ENCODE measurements at places on chromosomes 1 and 21.

- H3K4me3 ChIP-seq: no peak overlapping the region
- no peaks in the 10 kb centered on the region for H3K4me1 ChIP-seq
- no peaks in the 10 kb centered on the region for H3K27me3 ChIP-seq
- no peaks in the 10 kb centered on the region for H3K36me3 ChIP-seq
- no peak for DNase-seq
- H3K27ac ChIP-seq: no peak overlapping the region
Observed at GRCh38 chr1:186792870-186793581, 35.7 kb upstream of the PLA2G4A start.

DNA sequence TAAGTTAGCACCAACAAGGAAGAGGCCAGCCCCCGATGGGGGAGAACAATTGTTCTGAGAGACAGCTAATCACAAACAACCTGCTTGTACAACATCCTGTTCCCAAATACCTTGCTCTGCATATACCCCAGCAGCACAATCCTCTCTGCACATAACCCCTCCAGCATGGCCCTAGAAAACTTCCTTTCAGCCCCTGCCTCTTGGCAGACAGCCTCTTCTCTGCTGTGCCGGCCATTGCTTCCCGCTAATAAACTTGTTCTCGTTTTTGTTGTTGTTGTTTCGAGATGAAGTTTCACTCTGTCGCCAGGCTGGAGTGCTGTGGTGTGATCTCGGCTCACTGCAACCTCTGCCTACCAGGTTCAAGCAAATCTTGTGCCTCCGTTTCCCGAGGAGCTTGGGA lies 392.7 kb downstream of the SMYD3 start:
- H3K4me1 ChIP-seq: no peaks in the 10 kb centered on the region
- no peaks in the 10 kb centered on the region for H3K27me3 ChIP-seq
- no peaks in the 10 kb centered on the region for H3K36me3 ChIP-seq
- H3K27ac ChIP-seq: no peak overlapping the region
- DNase-seq: no peak

DNA sequence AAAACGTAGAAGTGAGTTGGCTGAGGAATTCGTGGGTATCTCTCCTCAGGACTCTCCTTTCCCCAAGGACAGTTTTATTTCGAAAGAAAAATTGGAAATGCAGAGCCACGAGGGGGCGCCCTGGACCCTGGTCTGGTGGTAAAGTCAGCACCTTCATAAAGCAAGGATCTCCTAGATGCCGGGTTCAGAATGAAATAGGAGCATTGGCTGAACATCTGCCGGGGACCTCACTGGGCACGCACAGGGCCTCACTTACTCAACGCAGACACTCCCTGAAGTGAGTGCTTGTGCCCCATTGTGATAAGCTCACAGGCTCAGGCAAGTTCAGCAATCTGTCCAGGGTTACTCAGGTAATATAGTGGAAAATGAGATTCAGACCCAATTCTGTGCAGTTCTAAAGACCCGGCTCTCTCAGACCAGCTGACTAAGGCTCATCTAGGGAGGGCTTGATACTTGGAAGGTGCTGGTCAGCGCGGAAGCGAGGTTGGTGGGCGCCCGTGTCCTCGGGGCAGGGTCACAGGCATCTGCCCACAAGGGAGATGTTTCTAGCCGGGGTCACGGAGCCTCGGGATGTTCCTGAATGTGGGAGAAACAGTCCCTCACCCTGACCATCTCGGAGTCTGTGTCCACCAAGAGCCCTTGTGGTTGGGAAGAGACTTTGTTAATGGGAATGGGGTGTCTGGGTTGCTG lies 55.7 kb upstream of the ETV3 start:
- peaks cover 18% of the 10 kb centered on the region for H3K27me3 ChIP-seq
- DNase-seq: peak; percentile 47
- H3K4me3 ChIP-seq: no peak overlapping the region
- peaks cover 16% of the 10 kb centered on the region for H3K4me1 ChIP-seq

DNA sequence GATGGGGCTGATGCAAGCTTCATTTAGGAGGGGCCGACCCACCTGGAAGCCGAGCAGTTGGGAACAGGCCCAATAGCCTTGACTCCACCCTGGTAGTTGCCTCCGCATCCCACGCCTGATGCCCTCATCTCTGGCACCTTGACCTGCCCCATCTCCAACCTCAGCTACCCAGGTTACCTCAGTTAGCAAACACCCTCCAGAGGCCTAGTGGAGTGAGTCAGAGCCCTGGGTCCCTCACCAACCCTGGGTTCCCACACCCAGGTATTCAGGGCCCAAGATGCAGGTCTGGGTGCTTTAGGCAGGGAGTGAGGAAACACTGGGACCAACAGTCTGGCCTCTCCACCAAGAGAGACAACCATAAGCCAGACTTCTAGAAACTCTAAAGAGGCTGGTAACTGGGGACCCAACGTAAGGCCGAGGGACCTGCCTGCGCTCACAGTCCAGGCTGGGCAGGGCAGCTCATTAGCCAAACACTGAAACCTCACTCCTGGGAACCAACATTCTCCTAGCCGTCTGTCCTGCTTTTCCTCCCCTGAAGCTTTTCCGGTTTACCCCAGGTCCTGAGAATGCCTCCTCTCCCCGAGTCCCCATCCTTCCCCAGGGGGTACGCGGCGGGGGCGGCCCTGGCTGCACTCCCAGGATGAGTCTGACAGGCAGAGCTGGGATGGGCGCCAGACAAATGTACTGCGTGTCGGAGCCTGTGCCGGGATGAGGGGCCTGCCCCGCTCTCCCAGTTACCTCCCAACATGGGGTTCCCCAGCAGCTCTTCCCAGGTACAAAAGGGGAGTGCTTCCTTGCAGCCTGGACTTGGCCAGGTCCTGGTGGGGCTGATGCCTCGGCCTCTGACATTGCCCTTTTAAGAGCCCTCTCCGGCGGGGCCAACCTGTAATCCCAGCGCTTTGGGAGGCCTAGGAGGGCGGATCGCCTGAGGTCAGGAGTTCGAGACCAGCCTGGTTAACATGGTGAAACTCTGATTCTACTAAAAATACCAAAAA lies 8.9 kb upstream of the CELSR2 start:
- peaks cover 38% of the 10 kb centered on the region for H3K36me3 ChIP-seq
- H3K27me3 ChIP-seq: 0 out of 3 replicates have a peak, but pooled peaks cover 3% of the 10 kb centered on the region
- H3K4me3 ChIP-seq: no peak overlapping the region
- H3K4me1 ChIP-seq: peaks cover 38% of the 10 kb centered on the region

GRCh38 chr1:167068761-167069160 lies 21.4 kb downstream of the GPA33 start:
- H3K36me3 ChIP-seq: no peaks in the 10 kb centered on the region
- no peak overlapping the region for H3K27ac ChIP-seq
- H3K27me3 ChIP-seq: peaks cover 49% of the 10 kb centered on the region
- DNase-seq: no peak

DNA sequence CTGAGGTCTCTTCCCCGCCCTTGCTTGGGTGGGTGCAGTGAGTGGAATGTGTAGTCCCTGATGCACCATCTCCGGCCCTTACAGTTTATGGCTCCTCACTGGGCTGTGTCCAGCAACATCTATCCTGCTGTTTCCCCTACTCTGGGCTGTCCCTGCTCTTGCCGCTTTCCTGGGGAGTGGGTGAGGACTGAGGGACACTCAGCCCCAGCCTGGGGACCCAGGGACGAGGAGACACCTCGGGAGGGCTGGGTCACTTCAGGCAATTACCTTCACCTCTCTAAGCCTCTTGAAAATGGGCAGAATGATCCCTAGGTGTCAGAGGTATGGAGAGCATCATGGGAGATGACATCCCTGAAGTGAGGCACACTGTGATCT lies 13.6 kb upstream of the LRP8 start:
- peaks cover 11% of the 10 kb centered on the region for H3K4me1 ChIP-seq
- no peak for DNase-seq

GRCh38 chr1:89358287-89358893 lies 5.5 kb upstream of the GBP6 start:
- H3K27me3 ChIP-seq: no peaks in the 10 kb centered on the region
- H3K4me1 ChIP-seq: peaks cover 27% of the 10 kb centered on the region
- no peaks in the 10 kb centered on the region for H3K36me3 ChIP-seq
- no peak overlapping the region for H3K27ac ChIP-seq
- DNase-seq: peak; percentile 64
- no peak overlapping the region for H3K4me3 ChIP-seq

DNA sequence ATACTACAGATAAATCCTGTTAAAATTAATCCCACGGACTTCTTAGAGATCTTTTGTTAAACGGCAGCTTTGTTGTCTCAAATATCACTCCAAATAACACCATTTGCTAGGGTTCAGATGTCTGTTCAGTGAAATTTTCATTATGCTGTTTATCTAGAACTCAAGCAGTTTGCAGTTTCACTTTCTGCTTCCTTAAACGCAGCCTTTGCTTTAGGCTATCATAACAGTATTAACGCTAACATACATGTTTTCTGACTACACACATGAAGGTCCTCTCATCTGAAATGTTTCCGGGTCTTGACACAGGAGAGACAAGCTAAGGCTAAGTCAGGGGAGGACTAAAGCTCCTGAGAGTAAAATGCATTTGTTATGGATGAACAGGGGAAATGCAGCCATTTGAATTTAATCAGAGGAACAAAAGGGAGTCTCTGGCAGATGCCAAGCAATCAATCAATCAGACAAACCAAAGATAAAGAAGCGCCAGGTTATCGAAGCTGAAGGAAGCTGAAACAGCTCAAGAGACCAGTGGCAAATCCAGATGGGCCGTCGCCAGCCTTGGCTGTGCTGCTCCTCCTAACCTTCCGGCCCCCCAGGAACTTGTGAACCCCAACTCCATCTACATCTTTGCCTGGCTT lies 16.9 kb downstream of the CCSAP start:
- H3K27ac ChIP-seq: no peak overlapping the region
- peaks cover 19% of the 10 kb centered on the region for H3K4me1 ChIP-seq
- H3K36me3 ChIP-seq: peaks cover 6% of the 10 kb centered on the region
- no peaks in the 10 kb centered on the region for H3K27me3 ChIP-seq
- no peak overlapping the region for H3K4me3 ChIP-seq

- H3K27me3 ChIP-seq: no peaks in the 10 kb centered on the region
- H3K4me1 ChIP-seq: peaks cover 78% of the 10 kb centered on the region
- peak; percentile 91 for DNase-seq
- H3K4me3 ChIP-seq: no peak overlapping the region
- peak overlapping the region; percentile 88 for H3K27ac ChIP-seq
Observed at GRCh38 chr1:8155528-8156186, 129.5 kb upstream of the ERRFI1 start.

- peaks cover 18% of the 10 kb centered on the region for H3K27me3 ChIP-seq
- H3K4me3 ChIP-seq: no peak overlapping the region
- no peak for DNase-seq
- no peak overlapping the region for H3K27ac ChIP-seq
- peaks cover 18% of the 10 kb centered on the region for H3K4me1 ChIP-seq
Observed at GRCh38 chr1:41358131-41359021, 2.9 kb upstream of the FOXO6 start.

GRCh38 chr1:217542837-217543236 lies 88.1 kb downstream of the GPATCH2 start:
- DNase-seq: no peak
- H3K27me3 ChIP-seq: no peaks in the 10 kb centered on the region
- no peak overlapping the region for H3K4me3 ChIP-seq

DNA sequence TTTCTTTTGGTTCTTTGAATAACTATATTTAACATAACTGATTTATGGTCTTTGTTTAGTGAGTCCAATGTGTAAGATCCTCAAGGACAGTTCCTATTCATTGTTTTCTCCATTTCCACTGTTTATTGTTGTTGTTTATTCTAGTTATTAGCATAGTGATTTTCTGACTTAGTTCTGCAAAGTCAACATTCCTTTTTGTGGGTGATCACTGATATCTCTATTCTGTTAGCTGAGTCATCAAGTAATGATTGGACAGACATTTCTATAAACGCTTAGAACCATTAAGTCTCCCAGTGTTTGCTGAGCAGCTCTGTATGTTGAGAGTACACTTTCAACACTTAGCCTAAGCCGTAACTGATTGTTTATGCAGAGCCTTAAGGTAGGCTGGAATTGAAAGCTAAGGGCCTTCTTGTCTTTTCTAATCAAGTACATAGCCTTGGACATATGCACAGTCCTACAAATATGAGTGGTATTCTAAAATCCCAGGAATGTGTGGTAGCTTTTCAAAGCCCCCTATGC lies 87.1 kb downstream of the SLC5A9 start:
- no peak overlapping the region for H3K4me3 ChIP-seq
- H3K4me1 ChIP-seq: peaks cover 22% of the 10 kb centered on the region
- peak; percentile 58 for DNase-seq

DNA sequence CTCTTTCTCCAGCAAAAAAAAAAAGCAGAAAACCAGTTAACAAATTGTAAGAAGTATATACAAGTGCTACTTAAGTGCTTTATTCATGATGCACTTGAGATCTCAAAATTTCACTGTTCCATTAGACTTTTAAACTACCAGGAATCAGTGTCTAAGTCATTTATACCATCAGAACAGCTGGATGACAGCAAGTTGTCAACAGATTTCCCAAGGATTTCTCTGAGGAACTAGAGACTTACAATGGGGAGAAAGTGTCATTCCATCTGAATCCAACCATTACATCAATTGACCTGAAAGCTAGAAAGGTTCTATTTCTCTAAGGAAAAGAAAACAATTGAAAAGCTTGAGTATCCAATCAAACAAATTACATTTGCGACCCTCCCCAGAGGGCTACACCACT lies 43.8 kb downstream of the USH2A start:
- H3K4me1 ChIP-seq: no peaks in the 10 kb centered on the region

GRCh38 chr1:97640677-97641076 lies 280.2 kb downstream of the DPYD start:
- no peaks in the 10 kb centered on the region for H3K27me3 ChIP-seq
- H3K27ac ChIP-seq: no peak overlapping the region
- no peak for DNase-seq
- no peak overlapping the region for H3K4me3 ChIP-seq

GRCh38 chr1:53549287-53549686 lies 90.1 kb downstream of the DMRTB1 start:
- H3K4me3 ChIP-seq: no peak overlapping the region
- peaks cover 3% of the 10 kb centered on the region for H3K27me3 ChIP-seq
- DNase-seq: no peak
- no peaks in the 10 kb centered on the region for H3K4me1 ChIP-seq
- H3K27ac ChIP-seq: no peak overlapping the region

GRCh38 chr1:21909286-21909759 lies 27.8 kb downstream of the HSPG2 start:
- no peak overlapping the region for H3K4me3 ChIP-seq
- H3K36me3 ChIP-seq: no peaks in the 10 kb centered on the region
- H3K27me3 ChIP-seq: no peaks in the 10 kb centered on the region
- no peak for DNase-seq
- H3K27ac ChIP-seq: no peak overlapping the region
- peaks cover 53% of the 10 kb centered on the region for H3K4me1 ChIP-seq

DNA sequence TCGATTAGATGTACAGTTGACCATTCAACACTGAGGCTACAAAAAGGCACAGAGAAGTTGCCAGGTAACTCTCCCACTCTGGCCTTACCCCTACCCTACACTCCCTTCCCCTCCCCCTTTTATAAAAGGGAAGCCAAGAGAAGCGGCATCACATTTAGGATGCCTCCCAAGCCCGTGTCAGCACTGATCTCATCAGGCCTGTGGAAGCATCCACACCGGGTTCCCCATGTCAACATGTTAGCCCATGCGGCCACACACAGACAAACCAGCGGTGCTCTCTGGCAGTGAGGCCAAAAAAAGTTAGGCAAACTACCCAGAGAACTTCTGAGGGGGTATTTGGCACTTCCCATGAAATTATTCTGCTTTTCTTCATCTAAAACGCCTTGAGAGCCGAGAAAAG lies 29.9 kb downstream of the BCAR3 start:
- H3K4me1 ChIP-seq: peaks cover 13% of the 10 kb centered on the region
- no peak overlapping the region for H3K4me3 ChIP-seq
- H3K27me3 ChIP-seq: no peaks in the 10 kb centered on the region
- no peak for DNase-seq
- peaks cover 8% of the 10 kb centered on the region for H3K36me3 ChIP-seq
